Iris pigment epithelial cell (primary cell): ENCODE measurements at places on chromosomes 5 and 9.

GRCh38 chr9:121798941-121799340, 147.5 kb downstream of the DAB2IP start:
- no peak for DNase-seq

DNA sequence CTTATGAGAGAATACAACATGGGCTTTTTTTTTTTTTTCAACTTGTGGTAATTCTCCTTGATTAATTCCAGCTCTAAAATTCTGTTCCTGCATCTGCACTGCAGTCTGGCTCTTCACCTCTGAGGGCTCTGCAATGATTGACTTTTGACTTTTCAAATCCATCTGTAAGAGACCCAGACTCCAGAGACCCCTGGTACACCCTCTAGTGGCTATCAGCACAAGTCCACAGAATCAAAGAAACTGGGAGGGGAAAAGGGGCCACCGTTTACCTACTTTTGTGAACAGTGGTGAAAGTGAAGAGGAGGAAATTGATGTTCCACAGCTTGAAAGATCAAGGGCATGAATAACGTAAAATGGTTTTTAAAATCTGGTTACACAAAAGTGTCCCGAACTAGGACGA, 151.6 kb downstream of the SLIT3 start:
- no peak for DNase-seq

- DNase-seq, result no peak
These were observed 144.8 kb downstream of the TRIM36 start for GRCh38 chr5:115024922-115025321.

DNA sequence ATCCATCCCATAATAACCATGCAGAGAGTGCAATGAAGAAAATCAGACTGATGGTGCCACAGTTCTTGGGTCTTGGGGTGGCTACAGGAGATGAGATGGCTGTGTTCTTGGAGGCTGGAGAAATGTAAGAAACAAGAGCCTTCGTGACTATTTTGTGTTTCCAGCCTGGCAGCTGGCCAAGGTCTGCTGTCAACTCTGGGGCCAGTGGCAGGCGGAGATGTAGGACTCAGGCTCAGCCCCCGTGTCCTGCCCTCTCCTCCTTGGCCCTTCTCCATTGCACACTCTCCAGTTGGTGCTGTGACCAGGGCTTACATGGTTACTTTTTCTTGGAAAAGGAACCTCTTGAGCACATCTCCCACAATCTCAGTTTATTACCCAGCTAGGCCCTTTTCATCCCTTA, 235.4 kb downstream of the DMRT2 start:
- no peak for DNase-seq

- DNase-seq, result no peak
These were observed 1.3 kb downstream of the SLC12A7 start for GRCh38 chr5:1110307-1111240.

DNA sequence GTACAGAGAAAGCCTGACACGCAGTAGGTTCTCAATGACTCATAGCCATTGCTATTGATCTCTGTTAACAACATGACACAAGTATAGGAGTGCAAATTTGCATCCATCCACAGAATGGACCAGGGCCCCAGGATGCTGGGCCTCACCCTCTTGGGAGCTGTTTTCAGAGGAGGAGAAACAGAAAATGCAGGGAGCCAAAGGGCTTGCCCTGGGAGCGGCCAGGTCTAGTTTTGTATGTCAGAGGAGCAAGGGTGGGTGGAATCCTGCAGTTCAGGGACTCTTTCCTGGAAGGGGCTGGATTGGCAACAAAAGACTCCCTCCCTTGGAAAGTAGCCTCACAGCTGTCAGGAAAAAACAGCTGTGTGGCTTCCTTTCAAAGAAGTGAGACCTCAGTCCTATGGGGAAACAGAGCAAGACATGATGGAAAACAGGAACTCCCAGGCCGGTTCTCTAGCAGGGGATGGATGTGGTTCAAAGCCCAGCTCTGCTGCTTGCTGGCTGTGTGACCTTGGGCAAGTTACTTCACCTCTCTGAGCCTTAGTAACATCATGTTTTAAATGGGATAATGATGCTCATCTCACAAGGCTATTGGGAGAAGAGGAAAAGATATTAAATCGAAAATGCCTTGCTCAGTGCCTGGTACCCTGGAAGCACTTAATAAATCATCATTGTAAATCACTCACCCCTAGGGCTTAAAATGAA, 50.5 kb upstream of the SH3PXD2B start:
- no peak for DNase-seq

DNA sequence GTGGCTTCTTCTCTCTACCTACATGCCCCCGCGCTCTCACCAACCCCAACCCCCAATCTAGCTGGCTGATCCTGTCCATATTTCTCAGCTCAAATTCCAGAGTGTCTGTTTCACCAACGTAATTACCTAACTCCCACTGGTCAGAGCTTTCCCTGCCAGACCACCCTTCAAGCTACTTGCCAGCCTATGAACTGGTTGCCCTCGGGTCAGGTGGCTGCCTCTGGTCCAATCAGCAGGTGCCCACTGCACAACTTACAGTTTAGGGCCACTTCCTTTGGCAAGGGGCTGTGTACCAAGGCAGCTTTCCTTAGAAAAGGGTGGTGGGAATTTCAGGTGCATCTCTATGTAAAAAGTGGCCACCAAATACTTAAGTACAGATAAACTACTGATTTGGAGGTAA, 92.2 kb upstream of the SLC30A5 start:
- no peak for DNase-seq

- peak; percentile 46 for DNase-seq
These were observed 79.2 kb downstream of the OTULIN start for GRCh38 chr5:14743601-14744295.

DNA sequence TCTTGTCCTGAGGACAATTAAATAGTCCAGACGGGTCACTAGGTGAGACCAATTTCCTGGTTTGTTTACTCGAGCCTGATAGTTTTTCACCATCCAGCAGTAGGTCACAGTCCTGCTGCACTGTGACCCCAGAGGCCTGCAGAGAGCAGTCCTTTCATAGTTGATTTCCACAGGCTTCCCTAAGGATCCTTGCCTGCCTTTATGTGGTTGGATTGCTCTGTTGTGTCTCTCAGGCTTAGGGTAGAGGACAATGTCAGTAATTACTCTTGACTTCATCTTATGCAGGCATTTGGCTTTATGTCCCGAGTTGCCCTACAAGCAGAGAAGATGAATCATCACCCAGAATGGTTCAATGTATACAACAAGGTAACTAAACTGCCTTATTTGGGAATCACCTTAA, 9.0 kb upstream of the CATSPER3 start:
- peak; percentile 13 for DNase-seq

DNA sequence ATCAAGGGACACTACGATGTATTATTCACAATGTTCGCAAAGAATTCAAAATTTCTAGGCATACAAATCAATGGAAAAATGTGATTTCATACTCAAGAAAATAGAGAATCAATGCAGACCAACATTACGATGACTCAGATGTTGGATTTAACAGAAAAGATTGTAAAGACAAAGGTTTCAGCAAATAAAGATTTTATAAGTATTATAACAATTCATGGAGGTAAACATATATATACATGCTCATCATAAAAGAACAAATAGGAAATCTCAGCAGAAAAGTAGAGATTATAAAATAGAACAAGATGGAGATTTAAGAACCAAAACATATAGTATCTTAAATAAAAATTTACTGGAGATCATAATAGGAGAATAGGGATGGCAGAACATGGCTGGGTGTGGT, 93.4 kb upstream of the JAK2 start:
- no peak for DNase-seq

- no peak for DNase-seq
These were observed at the start of gene C9orf153 for GRCh38 chr9:86259557-86259956. Gene C9orf153 (minus strand): TSS chr9:86259657. CDS start chr9:86229603, 30,054 bp downstream.

- DNase-seq, result no peak
These were observed 10.9 kb upstream of the NKD2 start for GRCh38 chr5:997711-998110.

DNA sequence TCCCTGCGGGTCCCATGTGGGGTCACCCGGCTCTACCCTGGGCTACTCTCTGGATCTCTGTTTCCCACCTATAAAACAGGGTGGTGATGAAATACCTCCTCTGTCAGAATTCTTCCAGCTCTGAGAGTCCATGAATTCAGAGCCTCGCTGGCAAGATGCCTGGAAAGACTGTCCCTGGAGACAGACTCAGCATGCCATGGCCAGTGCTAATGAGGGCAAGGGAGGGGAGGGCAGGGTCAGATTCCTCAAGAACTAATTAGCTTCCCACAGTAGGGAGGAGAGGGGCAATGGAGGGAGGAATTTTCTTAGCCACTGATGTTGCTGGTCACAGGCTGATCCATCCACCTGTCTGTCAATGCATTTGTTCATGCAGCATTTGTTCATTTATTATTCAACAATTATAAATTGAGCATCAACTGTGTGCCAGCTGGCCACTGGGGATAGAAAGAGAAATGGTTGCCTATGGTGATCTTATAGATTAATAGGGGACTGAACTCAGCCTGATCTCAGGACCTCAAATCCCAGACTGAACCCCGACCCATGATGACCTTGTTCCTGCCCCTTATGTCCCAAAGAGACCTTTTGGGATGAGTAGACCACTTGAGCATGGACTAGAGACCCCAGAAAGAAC, 4.7 kb downstream of the SYNPO start:
- DNase-seq, result peak; percentile 75

- DNase-seq, result no peak
These were observed 78.6 kb upstream of the MYO10 start for GRCh38 chr5:17014686-17015085.

GRCh38 chr9:89277454-89277853, 33.5 kb upstream of the CKS2 start:
- DNase-seq, result peak; percentile 65

GRCh38 chr5:132877938-132878337, 4.5 kb downstream of the LEAP2 start:
- DNase-seq, result peak; percentile 63

DNA sequence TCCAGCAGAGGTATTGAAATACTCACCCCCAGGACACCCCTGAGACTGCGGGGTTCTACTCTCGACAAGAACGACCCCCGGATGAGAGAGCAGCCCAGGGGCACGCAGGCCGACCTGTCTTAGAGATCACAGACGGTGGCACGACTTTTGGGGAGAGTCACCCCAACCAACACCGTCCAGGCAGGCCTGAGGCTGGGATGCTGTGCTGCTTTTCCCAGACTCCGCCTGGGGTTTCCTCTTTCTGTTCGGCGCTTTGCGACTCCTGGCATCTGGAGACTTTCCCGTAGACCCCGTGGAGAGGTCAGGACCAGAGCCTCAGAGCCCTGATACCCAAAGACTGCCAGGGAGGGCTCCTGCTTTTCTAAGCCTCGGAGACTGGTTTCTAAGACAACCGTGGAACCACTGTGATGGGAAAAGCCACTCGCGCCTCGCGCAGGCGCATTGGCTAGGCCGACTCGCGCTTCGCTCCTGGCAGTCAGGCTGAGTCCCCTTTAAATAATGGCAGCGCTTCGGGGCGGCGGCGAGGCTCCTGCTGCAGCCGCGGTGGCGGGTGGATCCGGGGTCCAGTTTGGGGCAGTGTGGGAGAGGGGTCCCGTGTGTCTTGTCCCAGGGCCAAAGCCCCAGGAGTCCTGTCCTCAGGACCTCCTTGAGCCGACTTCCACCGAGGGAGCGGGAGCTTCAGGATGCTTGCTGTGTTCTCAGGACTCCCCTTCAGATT, 484.0 kb downstream of the SPATA31A7 start:
- DNase-seq, result no peak

GRCh38 chr5:444226-444625, 1.2 kb downstream of the EXOC3 start:
- no peak for DNase-seq

DNA sequence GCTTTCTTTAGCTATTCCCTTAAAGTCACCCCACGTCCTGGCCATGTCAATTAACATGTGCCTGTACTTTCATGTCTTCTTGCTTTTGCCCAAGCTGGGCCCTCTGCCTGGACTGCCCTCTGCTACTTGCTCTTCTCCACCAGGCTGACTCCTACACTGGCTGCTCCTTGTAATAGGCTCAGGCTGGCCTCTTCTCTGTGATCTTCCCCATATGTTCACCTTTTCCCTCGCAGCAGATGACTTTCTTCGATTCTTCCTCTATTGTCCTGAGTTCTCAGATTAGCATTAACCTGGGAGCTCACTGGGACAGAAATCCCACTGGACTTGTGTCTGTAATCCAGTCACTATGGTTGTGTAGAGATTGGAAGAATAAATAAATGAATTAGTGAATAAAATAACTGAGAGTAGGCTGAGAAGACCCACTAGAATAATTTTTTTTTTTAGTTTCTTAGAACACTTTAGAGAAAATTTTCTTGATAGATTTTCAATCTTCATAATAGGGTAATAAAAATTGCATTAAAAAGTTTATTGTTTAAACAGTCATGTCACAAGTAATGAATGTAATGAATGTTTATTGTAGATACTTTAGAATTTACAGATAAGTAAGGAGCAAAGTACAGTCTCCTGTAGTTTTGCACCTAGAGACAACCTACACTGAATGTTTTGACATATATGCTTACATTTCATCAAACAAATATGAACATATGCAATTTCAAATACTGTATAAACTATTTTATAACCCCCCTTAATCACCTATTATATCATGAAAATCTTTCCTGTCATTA, 47.4 kb upstream of the TNFSF15 start:
- no peak for DNase-seq

DNA sequence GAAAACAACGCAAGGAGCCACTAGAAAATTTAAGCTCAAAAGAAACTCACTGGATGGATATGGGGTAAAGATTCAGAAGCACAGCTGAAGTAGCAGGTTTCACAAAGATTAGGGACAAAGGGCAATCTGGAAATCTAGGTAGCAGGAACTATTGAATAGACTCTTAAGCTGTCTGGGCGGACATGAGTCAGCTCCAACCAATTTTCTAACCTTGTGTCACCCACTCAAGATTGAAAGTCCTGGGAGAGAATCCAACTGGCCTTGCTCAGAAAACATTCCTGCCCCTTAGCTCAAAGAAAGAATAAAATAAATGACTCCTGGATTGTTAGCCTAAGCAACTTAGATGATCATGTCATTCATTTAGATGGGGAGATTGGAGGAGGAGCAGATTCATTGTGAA, 69.2 kb downstream of the STK32A start:
- peak; percentile 79 for DNase-seq

GRCh38 chr5:74192606-74193299, 447.8 kb downstream of the ENC1 start:
- DNase-seq, result no peak

DNA sequence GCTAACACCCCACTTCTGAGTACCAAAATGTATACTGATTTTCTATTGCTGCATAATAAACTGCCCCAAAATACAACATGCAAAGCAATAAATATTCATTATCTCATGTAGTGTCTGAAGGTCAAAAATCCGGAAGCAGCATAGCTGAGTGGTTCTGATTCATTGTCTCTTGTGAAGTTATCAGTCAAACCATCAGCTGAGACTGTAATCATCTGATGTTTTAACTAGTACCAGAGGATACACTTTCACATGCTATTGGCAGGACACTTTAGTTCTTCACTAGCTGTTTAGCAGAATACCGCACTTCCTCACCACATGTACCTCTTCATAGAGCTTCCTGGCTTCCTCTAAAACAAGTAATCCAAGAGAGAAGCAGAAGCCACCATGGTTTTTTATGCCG, 12.7 kb upstream of the TMEM161B start:
- peak; percentile 6 for DNase-seq

DNA sequence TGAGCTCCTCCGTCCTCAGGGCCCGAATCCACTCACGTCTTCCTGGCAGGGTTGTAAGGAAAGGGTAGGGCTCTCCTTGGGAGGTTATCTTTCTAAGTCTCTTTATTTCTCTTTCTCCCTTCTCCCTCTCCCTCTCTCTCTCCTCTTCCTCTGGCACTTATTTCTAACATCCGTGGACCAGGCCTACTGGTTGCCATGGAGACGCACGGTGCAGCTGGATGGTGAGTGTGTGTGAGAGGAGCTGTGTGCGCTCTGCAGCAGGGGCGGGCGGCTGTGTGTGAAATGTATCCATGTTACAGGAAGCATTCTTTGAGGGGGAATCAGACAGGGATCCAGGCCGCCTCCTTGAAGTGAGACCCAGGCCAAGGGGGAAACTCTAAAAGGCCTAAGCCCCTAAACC, 32.2 kb downstream of the PCDH1 start:
- peak; percentile 56 for DNase-seq
